ENCODE measurements at places on chromosomes 2 and 18. TPM values are rescaled to one million over a fixed set of nuclear protein-coding genes. Genes with fewer than 3 reads are reported as not detected.

Gene DNAJC5G
- 0.60 TPM for polyA plus RNA-seq

DNA sequence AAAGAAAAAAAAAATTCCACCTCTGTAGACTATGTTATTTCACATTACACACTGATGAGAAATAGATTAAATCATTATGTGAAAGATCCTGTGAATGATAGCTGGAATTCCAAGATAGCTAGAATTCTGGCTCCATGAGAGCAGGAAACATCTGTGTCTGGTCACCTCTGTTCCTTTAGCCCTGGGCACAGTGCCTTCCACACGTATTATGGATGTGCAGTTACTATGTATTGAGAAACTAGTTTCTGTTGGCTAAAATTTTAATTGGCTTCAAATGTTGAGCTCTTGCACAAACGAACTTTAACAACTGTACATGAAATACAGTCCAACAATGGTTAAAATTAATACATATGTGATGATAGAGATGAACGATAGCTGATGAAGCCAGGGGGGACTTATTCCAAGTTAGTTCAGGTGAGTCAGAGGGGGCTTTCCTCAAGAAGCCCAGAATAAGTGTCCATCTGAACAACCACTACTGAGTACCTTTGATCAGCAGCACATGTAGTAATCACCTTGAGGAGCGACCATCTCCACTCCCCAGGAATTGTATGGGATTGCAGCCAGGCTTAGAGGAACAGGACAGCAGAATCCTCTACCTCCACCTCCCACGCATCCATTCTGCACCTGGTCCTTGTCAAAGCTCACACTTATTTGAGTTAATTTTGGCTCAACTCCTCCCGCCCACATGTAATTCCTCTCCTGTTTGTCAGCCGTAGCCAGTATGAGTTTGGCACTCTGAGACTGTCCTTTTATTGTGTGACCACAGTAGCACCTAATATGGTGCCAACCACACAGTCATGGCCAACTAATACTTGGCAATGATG is 68.6 kb downstream of the NABP1 start:
- DNase-seq, result no peak

- no peak for DNase-seq
Measured at GRCh38 chr2:235677937-235678336, 184.1 kb downstream of the AGAP1 start.

Gene DSC2
- 39.8 TPM for polyA plus RNA-seq

- no peak for DNase-seq
Measured at GRCh38 chr18:49486134-49486533, 900 bp downstream of the C18orf32 start.

GRCh38 chr18:75128911-75129716 is 79.8 kb downstream of the PTGR3 start:
- no peak for DNase-seq

GRCh38 chr2:189018631-189019030 is 44.5 kb downstream of the COL3A1 start:
- no peak for DNase-seq

DNA sequence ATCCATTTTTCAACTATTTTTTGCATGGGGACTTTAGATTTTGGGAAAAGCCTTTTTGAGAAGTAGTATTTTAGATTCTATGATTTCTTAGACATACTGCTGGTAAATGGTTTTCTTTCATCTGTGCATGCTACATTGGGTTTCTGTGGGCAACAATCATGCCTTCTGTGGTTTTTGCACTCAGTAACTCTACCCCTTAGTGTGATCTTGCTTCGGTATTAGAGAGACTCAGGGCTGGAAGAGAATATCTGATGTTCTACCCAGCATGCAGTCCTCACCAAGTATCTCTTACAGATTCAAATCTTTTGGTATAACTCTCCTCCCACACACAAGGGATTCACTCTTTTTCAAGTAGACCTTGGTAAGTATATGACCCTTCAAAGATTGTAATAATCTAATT is 183.0 kb downstream of the PMAIP1 start:
- no peak for DNase-seq

DNA sequence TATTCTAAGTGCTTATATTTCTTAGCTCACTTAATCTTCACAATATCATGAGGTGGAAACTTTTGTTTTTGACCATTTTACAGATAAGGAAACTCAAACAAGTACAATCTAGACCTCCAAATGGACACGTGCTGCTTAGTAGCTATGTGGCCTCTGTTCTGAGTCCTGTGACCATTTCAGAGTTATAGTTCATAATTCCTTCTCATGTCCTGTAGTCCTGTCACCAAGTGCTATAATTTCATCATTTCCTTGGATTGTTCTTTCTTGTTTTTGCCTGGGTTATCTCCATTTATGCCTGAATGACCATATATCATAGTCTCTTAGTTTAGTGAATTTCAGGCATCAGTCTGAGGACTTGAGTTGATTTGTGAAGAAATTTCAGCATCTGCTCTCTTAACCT is 91.7 kb downstream of the NUP35 start:
- no peak for DNase-seq

DNA sequence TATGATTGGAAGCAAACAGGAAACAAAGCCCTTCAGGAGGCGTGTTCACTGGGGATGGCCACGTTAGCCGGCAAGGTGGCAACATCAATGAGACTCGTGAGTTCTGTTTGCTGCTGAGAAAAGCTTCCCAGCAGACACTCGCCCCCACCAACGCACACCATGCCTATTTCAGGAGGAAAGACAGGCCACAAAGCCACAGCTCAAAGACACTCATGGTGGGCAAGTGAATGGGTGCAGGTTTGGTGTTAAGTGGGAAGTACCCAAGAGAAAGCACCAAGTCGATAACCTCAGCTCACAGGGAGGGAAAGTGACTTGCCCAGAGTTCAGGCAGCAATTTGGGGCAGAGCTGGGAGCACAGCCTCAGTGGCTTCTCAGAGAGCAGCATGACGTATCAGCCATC is 10.5 kb upstream of the MTERF4 start:
- DNase-seq, result no peak

DNA sequence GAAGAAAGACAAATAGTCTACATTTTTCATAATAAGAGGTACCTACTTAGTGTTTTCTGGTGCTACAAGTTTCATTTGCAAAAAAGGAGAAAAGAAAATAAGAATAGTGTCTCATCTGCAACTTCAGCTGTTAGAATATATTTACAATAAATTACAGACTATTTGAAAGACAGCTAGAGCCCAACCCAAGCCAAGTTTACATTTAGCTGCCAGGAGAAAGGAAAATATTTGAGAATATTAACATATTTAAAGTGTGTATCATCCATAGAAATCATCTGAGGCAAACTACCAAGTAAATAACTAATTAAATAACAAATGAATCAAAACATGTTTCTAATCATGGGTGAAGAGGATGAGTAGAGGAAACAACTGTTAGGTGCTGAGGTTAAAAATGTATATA is 209.2 kb upstream of the ZSWIM2 start:
- DNase-seq, result no peak

DNA sequence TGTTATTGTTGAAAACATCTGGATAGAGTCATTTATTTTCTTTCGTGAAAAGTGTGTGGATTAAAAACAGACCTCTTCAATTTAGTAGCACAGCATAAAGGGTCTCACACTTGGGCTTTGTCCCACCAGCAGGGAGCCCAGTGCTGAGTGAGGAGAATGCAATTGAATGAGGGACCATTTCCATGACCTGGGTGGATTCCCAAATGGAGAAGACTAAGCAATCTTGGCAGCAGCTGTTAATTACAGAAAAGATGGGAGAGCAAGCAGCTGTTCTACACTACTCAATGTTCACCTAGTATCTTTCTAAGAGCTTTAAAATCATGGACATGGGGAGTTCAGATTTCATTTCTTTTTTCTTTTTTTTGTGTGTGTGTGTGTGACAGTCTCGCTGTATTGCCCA is 121.8 kb upstream of the FN1 start:
- no peak for DNase-seq

DNA sequence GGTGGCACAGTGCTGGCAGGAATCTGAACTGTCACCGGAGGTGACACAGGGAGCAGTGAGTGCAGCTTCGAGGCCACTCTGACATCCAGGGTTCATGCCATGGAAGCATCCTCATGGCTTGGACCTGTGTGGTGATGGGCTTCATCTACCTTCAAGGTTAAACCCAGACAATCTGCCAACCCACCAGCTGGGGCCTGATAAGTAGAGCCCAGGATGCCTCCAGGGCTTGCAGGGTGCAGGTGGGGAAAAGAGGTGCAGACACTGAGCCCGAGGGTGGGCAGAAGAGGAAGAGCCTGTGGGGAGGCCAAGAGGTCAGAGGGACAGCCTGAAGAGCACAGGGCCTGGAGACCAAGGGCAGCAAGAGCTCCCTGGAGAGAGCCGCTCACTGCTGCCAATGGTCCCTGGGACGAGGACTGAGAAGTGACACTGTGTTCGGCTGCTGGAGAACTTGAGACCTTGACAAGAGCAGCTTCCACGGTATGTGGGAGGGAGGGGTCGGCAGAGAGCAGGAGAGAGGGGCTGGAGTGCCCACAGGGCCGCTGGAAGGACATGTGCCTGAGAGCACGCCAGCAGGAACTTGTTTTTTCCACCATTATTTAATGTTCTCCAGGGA is 8.1 kb upstream of the HES6 start:
- no peak for DNase-seq

Gene BMP10
- polyA plus RNA-seq, result not detected

GRCh38 chr18:68724021-68724420 is 9.1 kb upstream of the TMX3 start:
- no peak for DNase-seq

DNA sequence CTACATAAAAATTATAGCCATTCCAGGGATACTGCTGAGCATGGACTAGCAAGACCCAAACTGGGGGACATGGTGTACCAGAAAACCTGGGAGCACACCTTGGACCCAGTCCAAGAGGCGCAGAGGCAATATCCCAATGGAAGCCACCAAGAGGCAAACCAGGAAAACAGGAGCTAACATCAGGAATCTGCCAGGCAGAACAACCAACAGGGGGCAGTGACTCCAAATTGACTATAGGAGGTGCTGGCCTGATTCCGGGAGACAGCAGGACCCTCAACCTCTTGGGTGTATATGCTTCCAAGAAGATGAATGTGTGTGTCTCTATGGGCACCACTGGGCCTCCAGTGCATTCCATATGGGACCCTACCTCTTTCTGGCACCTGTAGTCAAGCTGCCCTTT is 172.7 kb upstream of the ARL4C start:
- DNase-seq, result no peak

- DNase-seq, result peak; percentile 39
Measured at GRCh38 chr2:176999301-176999700, 213.3 kb upstream of the HNRNPA3 start.

- no peak for DNase-seq
Measured at GRCh38 chr18:22275706-22276333, 106.4 kb downstream of the GATA6 start.

Gene SPC25
- 18.6 TPM for polyA plus RNA-seq

Gene MFSD6
- polyA plus RNA-seq, result 13.7 TPM

Gene CD28
- polyA plus RNA-seq, result 1.1 TPM

Gene UNC80
- polyA plus RNA-seq, result 1.3 TPM

DNA sequence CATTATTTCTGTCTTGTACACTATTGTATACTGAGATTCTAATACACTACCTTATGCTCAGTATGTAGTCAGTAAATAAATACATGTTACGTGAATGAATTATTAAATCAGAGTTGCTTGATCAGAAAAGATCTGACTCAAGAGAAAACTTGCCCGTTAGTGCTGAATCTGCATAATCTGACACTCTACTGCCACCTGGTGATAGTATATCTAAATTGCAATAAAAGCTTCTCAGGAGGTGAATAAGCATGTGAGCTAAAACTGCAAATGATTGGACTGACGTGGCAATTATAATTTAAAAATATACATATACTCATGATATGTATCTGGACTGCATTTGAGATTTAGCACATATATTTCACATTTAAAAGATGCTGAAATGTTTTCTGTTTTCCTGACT is 70.4 kb downstream of the KIAA1328 start:
- no peak for DNase-seq

GRCh38 chr18:12701161-12701560 is 1.4 kb downstream of the CEP76 start:
- DNase-seq, result no peak

Gene HNMT
- polyA plus RNA-seq, result 59.0 TPM

GRCh38 chr2:159985656-159986055 is 76.8 kb downstream of the PLA2R1 start:
- no peak for DNase-seq

Gene LYG1
- 3.0 TPM for polyA plus RNA-seq
